HEK293T (cell line): ENCODE measurements at places on chromosomes 11 and 22.

GRCh38 chr22:37739035-37739434 lies 42.2 kb downstream of the TRIOBP start:
- no peak for DNase-seq

DNA sequence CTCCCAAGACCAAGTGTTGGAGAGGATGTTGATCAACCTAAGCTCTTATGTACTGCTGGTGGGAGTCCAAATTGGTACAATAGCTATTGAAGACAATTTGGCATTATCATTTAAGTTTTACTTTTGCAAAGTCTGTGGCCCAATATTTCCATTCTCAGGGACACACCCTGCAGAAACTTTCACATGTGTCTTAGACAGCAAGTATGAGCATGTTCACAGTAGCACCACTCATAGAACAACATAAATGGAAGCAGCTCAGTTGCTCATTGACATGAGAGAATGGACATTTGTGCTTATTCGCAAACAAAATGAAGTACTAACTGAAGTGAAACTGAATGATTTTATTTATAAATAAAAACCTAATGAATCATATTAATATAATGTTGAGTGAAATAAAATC lies 135.5 kb downstream of the NOX4 start:
- no peak for DNase-seq

DNA sequence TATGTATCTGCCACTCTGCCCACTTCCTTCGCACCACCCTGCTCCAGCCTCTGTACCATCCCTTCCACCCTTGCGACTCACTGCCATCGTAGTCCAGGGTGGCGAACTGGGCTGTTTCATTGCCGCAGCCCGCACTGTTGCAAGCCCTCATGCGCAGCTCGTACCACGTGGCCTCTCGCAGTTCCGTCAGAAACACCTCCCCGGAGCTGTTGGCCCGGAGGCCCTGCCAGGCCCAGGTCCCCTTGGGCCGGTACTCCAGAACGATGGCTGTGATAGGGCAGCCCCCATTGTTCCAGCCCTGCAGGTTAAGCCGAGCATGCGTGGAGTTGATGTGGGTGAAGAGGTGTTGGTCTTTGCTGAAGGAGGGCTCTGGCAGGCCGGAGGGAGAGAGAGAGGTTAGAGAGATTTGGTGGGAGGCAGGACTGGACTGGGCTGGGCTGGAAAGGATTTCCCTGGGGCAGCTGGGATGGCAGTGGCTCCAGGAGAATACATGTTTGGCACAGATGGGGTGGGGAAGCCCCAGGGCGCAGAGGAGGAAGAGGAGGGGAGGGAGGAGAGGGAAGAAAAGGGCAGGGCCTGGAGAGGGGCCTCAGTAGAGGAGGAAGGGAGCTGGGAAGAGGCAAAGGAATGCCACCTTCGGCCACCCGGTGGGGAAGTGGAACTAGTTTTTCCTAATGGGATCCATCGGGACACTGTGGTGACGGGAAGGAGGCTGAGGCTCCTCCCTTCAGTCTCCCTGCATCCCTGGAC lies 109.6 kb downstream of the CEP164 start:
- DNase-seq = no peak

- DNase-seq = no peak
Measured at GRCh38 chr11:118783724-118784495, 7.1 kb downstream of the DDX6 start.

GRCh38 chr11:95908826-95909225 lies 15.1 kb downstream of the MTMR2 start:
- DNase-seq = no peak

- DNase-seq = no peak
Measured at GRCh38 chr11:76120513-76121101, 85.7 kb downstream of the WNT11 start.

- DNase-seq = no peak
Measured at GRCh38 chr11:19506816-19507486, 205.7 kb upstream of the NAV2 start.

DNA sequence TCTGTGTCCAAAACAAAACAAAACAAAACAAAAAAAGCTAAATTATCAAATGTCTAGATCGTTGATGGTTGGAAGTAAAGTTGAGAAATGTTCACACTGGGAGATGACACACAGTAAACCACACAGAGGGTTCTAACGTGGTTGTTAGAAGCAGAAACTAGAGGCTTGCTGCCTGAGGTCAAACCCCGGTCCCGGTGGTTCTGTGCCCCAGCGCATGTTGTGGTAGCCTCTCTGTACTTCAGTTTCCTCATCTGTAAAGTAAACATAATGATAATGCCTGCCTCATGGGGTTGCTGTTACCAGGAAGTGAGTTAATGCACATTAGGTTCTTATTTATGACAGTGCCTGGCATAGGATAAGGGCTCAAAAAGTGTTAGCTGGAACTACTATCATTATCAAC lies 33.4 kb downstream of the PPARA start:
- DNase-seq = no peak

GRCh38 chr11:116499396-116500003 lies 273.3 kb downstream of the BUD13 start:
- peak; percentile 83 for DNase-seq

- no peak for DNase-seq
Measured at GRCh38 chr11:120401506-120401905, 65.3 kb downstream of the ARHGEF12 start.

DNA sequence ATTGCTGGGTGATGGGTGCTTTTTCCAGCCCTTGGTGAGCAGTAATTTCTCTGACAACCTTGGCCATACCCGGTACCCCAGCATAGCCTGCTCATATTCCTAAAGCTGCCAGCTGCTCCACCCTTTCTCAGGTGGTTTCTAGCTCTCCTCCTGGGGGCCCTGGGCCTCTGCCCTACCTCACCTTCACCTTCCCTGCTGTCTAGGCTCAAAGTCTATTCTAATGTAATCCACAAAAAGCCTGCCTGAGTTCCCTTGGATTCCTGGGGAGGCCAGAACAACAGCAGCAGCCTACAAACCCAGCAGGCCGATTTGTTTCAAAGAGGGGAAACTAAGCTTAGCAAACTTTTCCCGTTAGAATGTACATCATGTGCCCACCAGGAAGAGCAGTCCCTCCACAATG lies 117.6 kb downstream of the DSCAML1 start:
- DNase-seq = no peak

DNA sequence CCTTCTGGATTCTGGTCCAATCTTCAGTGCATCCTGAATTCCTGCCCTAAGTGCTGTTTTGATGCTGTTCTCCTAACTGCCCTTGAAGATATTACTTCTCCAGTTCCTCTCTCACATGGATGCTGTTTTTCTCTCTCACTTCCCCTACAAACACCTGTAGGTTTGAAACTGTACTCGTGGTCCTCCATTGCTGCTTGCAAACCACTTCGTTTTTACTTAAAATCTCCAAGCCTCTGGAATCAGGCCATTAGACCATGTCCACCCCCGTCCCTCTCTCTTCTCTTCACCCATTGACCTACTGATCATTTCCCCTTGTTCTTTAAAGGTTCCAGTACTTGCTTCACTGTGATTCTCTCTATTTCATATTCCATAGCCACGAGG lies 988.1 kb downstream of the NTM start:
- no peak for DNase-seq

DNA sequence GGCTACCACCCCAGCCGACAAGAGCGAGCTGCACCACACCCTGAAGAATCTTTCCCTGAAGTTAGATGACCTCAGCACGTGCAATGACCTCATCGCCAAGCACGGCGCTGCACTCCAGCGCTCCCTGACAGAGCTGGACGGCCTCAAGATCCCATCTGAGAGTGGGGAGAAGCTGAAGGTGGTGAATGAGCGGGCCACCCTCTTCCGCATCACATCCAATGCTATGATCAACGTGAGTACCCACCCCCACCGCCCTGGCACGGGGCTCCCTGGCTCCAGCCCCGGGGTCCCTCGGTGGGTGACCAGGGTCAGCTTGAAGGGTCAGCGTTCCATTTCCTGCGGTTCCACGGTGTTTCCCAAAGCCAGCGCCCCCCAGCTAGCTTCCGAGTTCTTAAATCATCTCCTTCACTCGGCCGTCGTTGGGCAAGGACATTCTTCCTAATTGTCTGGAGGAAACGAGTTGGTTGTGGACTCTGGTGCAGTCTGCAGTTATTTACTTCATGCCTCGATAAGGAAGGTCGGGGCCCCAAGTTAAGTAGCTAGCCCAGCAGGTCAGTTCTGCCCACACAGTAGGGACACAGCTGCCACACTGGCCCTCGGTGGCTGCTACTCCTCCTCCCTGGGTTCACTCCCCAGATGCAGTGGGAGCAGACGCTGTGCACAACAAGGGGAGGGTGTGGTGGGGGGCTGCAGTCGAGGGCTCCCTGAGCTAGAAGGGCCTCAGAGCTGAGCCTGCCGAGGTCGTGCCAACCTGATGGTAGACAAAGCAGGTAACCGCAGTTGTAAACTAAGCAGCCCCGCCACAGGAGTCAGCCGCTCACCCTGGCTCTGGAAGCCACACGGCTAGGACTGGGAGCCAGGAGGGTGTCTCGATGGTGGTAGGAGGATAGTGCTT lies 97.9 kb downstream of the MORC2 start:
- no peak for DNase-seq

DNA sequence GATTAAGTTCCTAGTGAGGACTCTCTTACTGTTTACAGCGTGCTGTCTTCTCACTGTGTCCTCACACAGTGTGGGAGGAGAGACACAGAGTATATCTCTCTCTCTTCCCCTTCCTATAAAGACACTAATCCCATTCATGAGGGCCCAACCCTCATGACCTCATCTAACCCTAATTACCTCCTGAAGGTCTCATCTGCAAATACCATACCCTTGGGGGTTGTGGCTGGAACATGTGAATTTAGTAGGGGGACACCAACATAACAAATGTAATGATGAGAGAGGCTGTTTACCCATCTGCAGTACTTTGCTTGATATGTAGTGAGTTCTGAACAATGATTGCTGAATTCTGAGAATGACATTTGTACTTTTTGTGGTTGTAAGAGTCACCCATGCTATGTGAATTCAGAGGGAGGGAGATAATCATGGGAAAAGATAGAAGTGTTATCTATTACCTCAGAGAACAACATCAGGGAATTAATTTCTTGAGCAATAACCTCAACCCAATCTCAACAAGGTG lies 4.9 kb upstream of the OR52W1 start:
- DNase-seq = no peak

- DNase-seq = no peak
Measured at GRCh38 chr11:35155677-35156076, 16.7 kb downstream of the CD44 start.

- no peak for DNase-seq
Measured at GRCh38 chr11:106172386-106172991, 95.0 kb downstream of the AASDHPPT start.

DNA sequence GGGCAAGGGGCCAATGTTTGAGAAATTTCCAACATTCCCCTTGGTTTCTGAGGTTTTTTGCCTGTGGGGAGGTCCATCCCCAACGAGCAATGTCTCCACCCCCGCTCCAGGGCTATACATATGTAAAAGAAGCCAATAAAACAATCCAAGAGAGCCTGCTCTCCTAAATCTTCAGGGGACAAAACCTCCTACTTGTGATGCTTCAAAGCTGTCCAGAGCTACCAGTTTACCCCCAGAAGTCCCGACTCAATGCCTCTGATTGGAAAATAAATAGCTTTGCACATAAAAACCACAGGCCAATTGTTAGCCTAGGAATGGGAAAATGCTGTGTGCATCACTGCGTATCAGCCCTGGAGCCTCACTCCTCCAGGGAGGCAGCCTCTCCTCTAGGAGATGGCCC lies 66.0 kb upstream of the PAX6 start:
- DNase-seq = no peak

- no peak for DNase-seq
Measured at GRCh38 chr11:13970986-13971385, 8.5 kb downstream of the SPON1 start.

DNA sequence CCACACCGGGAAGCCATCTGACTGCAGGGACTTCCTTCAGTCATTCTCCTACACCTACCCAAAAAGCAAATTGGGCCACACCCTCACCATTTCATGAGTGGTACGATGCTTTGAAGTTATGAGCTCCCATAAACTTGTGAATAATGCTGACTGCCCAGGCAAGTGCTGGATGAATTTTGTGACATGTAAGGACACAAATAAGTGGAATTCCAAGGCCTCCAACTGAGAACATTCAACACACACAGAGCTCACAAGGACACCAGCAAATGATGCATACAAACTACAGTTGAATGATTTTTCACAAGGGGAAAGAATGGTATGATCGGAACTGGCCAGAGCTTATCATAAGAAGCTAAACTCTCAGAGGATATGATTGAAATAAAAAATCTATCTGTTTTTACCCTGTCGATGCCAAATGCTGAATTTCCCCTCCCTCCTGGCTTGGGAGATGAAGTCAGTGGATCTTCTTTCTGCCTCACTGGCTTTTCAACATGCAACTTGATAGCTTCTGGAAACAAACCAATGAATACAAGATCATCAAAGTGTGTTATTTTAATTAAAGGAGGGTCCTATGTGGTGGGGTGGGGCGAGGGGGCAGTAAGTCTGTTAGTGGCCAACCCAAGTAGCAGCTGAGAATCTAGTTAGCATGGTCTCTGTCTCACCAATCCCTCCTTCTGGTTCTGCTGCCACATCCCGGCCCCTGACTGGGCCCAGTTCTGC lies 123.8 kb downstream of the WT1 start:
- no peak for DNase-seq

- no peak for DNase-seq
Measured at GRCh38 chr11:84608837-84609196, 1018.3 kb downstream of the DLG2 start.

- no peak for DNase-seq
Measured at GRCh38 chr11:35262056-35262455, 123.1 kb downstream of the CD44 start.

DNA sequence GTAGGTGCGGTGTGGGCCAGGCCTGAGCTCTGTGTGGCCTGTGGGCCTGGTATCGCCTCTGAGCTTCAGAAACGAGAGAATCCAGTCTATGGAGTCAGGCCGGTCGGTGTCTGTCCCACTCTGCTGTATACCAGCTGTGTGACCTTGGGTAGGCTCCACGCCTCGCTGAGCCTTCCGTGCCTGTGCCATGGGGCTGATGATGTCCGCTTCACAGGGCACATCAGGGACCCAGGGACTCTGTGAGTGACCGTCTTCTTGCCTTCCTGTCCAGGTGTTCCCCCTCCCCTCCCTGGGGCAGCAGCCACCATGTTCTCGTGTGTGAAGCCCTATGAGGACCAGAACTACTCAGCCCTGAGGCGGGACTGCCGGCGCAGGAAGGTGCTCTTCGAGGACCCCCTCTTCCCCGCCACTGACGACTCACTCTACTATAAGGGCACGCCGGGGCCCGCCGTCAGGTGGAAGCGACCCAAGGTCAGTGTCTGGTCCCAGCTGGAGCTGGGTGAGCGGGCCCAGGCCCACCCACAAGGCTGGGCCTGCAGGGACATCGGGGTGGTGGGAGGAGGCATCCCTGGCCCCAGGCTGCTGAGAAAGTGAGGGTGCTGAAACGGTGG lies 17.9 kb downstream of the CAPN5 start:
- no peak for DNase-seq

DNA sequence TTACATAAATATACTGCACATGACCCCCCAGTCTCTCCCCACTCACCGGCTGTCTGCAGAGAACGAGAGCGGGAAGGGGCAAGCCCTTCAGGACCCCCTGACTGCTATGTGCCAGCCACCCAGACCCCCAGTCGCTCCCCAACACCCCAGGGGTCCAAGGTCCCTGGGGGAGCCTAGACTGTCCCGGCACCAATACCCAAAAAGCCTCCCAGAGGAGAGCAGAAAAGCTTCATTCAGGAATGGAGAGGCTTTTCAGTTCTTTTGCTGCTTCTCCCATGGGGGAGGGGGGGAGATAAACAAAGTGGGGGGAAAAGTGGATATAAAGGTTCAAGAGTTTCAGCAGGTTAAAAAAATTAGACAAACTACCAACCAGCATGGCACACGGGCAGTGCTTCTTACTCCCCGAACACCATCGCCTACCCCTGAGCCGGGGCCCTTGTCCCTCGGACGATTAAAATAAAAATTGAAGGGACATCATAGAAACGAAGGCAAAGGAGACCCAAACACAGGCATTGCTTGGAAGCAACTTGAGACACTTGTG lies 1.3 kb downstream of the CSNK1E start:
- DNase-seq = no peak

GRCh38 chr11:133202816-133203215 lies 329.5 kb downstream of the OPCML start:
- no peak for DNase-seq
